ENCODE measurements at places on chromosomes 13 and 19.

GRCh38 chr19:23222998-23223652, 27.1 kb downstream of the ZNF724 start:
- no peak for DNase-seq

DNA sequence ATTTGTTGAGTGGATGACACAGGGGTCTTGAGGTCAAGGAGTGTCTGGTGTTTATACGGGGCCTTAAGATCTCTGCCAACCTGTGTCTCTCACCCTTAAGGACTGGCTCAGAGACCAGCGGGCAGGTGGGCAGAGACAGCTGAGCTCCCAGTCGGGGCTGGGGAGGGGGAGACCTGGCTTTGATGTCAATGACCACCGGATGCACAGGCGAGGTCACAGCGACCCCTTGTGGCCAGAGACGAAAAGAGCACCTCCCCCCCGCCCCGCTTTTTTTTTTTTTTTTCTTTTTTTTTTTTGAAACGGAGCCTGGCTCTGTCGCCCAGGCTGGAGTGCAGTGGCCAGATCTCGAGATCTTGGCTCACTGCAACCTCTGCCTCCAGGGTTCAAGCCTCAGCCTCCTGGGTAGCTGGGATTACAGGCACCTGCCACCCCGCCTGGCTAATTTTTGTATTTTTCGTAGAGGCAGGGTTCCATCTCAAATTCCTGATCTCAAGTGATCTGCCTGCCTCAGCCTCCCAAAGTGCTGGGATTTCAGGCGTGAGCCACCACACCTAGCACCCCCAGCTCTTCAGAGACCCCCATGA, 12.1 kb upstream of the KLK14 start:
- DNase-seq, result no peak

DNA sequence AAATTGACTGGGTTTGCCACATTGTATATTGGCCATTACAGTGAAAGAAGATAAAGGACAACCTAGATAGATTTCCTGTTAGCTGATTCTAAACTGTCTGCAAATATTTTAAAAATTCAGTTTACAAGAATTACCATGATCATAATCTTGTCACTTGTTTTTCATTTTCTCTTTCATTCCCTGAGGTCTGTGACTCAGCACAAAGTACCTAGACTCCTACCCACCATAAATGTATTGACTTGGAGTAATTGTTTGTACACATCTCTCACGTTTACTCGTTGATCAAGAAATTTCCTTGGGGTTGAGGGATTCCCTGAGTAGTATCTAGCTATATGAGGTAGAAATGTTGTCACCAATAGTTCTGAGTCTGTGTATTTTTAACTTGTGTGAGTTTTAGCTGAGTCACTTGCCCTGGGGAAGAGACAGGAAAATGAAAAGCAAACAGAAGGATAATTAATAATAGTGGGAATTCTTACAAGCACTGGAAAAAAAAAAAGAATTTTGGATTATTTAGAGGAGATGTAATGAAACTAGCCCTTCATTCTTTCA, 299.2 kb upstream of the DACH1 start:
- DNase-seq, result no peak

DNA sequence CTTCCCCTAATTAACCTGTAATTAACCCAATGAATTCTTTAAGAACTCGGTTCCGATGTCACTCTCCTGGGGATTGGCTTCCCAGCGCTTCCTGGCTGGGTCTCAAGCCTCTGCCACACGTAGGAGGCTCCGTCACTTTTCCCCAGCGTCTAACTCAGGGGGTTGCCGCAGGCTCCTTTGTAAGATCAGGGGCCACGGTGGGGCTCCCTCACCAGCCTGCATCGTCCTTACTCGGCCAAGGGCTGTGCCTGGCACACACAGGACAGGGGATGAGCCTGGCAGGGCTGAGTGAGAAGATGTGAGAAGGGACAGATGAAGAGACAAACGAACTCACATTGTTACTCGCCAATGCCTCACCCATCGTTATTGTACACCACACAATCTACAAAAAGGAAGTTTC, 20.9 kb upstream of the ATP11A start:
- no peak for DNase-seq

GRCh38 chr13:113916330-113916815, 52.5 kb upstream of the GAS6 start:
- peak; percentile 84 for DNase-seq

- DNase-seq, result peak; percentile 81
Measured at GRCh38 chr19:42246143-42246921, 3.9 kb upstream of the GSK3A start.

DNA sequence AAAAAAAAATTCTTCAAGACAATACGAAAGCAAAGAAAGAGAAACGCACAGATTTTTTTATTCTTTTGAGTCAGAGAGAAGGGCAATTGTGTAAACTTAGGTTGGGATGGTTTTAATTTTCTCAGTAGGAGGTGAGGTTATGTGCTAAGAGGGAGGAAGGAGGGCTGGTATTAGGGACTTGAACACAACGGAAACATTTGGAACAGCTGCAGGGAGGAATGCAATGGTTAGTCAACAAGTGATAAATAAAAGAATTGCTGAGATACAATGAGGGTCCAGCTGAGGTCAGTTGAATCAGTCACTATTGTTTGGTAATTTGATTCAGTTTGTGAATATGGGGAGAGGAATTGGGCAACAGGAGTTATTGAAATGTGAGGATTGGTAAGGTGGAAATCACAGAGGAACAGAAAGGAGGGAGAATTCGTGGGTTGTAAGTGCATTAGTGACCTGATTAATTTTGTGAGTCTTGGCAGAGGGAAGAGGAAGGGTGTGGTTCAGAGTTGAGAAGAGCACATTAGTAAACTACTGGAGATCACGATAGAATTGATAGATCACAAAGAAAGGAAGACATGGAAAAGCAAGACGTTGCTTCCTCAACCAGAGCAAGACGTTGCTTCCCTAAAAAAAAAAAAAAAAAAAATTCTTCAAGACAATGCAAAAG, 499.5 kb upstream of the SPRY2 start:
- peak; percentile 0 for DNase-seq

DNA sequence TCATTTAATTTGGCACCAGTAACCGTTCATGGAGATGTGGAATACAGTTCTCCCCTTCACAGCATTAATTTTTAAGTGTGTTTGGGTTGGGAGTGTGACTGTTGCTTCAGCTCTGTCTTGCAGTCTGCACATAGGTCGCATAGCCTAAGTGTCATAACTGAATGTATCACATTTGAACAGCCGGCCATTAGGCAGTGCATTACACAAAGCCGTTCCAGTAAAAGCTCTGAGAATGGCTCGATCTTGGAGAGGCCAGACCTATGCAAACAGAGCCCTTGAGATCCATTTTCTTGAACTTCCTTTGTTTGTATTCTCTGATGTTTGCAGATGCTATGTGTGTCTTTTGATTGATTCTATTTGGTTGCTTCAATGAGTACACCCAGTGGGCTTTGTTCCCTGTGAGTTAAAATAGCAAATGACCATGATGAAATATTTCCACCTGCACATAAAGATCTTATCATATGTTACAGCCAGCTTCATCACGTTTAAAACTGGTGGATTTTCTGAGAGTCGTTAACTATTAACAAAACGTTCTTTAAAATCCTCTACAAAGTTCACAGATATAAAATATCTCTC, 1104.9 kb upstream of the SLC10A2 start:
- no peak for DNase-seq

DNA sequence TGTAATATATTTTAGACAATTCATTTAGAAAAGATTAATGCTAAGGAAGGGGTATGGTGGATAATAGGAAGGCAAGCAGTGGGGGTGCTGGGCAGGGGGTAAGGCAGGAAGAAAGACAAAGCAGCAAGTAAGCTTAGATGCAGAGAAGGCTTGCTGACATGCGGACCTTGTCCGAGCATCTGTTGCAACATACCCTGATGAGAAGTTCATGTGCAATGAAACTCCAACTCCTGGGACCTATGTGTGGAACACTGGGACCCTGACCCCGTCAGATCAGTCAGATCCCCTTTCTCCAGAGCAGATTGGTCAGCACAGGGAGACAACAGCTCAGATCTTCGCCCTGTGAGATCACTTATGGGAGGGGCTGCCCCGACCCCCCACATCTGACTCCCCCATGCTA, 71.3 kb upstream of the ZNF599 start:
- DNase-seq, result no peak

GRCh38 chr13:107043021-107043956, 475.4 kb upstream of the ARGLU1 start:
- DNase-seq, result peak; percentile 87

DNA sequence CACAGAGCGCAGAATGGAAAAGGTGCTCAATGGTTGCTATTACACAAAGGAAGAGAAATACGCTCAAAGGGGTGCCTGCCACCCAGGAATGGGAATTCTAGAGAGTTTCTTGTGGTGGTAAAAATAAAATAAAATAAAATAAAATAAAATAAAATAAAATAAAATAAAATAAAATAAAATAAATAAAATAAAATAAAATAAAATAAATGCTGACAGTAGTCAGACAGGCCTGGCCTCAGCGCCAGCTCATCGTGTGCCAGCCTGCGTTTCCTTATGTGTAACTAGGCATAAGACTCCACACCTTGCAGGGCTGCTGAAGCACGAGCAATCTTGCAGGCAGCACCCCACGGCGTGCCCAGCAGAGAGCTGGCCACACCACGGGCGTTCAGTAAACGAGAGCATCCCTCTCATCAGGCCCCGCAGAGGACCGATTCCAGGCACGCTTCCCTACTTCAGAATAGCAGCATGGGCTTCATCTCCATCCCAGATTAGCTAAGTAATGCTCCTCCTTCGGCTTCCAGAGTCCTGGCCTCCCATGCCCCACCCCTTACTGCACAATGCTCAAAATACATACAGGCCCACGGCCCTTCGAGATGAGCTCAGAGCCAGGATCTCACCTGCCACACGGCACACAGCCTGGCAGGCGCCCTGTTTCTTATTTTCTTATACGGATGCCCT, 5.6 kb downstream of the NAPA start:
- no peak for DNase-seq

DNA sequence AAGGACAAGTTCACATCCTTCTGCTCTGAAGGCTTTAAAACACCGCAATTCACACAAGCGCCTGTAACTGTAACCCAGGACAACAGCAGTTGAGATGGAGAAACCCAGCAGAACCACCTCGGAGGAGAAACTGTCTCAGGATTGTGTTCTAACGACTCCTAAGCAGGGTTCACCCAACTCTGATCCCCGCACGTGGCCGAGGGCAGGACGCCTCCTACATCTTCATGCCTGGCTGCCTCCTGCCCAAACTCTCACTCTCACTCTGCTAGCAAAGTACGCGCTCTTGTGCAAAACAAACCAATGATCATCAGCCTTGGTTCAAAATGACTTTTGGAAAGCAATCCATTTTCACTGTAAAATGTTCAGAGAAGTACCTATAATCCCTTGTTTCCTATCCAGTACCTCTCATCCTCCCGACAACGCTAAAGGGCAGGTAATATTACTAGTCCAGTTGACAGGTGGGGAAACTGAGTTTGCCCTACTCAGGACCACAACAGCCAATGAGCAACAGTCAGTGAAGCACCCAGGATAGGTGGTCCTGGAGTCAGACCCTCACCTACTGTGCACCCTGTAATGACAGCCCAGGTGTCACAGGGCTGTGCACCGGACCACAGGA, 25.6 kb downstream of the EPS15L1 start:
- DNase-seq, result no peak

DNA sequence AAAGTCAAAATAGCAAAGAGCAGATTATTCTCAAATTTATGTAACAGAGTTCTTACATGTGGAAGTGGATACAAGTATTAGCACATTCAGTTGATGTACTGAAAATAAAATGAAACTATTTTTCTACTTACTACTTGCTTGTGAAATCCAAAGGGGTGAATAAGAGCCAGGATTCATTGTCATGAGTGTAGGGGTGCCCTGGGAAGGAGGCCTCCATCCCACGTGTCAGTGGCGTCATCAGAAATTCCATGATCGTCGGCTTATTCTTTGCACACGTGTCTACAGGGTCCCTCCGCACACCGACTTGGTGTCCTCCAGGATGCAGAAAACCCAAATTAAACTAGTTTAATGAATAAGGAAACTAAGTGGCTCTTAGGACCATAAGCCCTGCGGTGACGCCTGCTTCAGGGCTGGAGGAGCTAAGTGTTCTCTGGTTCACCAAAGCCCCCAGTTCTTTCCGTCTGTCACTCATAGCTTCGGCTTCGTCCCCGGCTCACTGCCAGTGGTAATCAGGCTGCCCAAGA, 55.5 kb downstream of the IRS2 start:
- no peak for DNase-seq

GRCh38 chr13:47673009-47673850, 327.8 kb downstream of the SUCLA2 start:
- peak; percentile 94 for DNase-seq

- no peak for DNase-seq
Measured at GRCh38 chr13:51107996-51108395, 3.1 kb downstream of the C13orf42 start.

DNA sequence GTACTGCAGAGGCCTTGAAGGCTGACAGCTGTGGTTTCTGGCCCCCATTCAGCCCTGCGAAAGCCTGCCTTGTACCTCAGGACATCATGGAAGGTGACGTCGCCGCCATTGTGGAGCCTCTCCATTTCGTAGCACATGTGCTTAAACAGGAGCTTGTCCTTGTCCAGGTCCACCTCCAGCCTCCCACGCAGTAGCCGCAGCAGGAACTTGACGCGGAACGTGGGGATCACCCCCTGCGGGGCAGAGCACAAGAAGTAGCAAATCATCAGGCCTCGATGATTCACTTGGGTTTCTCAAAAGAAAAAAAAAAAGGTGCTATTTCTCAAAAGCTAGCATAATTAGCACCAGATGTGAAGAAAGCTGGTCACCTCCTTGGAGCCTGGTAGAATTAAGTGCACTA, 351.0 kb downstream of the NALCN start:
- DNase-seq, result no peak

GRCh38 chr13:28100150-28101121, at the start of gene FLT3:
Gene FLT3 (minus strand): TSS chr13:28100576. CDS start chr13:28100510, 66 bp downstream.
- peak; percentile 7 for DNase-seq

DNA sequence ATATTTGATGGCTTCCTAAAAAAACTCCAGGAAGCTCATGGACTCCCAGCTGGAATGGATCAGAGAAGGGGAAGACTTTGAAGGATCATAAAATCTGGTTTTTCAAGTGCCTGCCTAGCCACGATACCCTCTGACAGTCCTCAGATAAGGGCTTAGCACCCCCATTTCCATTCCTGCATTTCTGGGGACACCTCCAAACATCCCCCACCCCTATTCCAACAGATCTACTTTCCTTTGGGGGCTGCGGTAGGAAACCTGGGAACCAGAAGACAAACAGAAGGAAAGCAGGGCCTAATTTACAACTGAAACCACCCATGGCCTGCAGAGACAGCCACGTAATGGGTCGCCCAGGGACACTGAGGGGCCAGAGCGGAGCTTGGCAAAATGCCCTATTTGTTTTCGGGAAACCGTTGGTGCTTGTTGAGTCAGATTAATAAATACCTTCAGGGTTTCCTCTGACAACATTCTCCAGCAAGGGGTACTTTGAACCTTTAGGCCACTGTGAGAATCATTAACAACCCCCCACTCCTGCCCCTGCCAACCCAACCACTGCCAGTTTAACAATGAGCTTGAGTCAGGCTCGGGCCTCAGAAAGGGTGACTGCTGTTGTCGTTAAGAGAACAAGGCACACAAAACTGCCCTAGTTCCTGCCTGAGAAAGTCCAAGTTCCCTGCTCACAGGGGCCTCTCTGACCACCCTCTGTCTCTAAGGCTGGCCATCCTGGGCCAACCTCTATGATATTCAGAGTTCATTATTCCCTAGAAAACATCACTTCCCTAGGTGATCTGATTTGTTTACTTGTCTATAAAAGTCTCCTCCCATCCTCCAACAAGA, 23.5 kb downstream of the RHPN2 start:
- DNase-seq, result peak; percentile 47

- DNase-seq, result peak; percentile 95
Measured at GRCh38 chr19:4374498-4375163, 25.7 kb downstream of the SH3GL1 start.

Data from fibroblast of lung (primary cell).